ENCODE measurements at places on chromosomes 11 and 22.

- no peak for DNase-seq
These were observed 218.2 kb upstream of the CCDC179 start for GRCh38 chr11:23078289-23078971.

DNA sequence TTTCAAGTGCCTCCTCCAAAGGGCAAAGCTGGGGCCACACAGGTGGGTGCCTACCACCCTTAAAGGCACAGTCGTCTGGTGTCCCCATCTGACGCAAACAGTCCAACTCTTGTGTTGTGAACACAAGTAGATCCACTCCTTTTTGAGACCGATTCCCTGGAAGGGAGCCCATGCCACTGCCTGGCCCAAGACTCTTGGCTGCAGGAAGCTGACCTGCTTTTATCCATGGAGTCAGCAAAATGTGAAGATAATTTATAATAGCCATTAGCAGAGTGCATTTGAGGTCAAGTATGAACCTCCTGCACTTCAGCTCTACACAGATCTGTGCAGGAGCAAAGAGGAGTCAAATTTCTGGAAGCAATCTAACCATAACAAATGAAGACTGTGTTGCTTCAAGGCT is 68.5 kb downstream of the ADM start:
- DNase-seq: no peak

- DNase-seq: no peak
These were observed 1350.5 kb downstream of the BRD1 start for GRCh38 chr22:48477031-48477721.

DNA sequence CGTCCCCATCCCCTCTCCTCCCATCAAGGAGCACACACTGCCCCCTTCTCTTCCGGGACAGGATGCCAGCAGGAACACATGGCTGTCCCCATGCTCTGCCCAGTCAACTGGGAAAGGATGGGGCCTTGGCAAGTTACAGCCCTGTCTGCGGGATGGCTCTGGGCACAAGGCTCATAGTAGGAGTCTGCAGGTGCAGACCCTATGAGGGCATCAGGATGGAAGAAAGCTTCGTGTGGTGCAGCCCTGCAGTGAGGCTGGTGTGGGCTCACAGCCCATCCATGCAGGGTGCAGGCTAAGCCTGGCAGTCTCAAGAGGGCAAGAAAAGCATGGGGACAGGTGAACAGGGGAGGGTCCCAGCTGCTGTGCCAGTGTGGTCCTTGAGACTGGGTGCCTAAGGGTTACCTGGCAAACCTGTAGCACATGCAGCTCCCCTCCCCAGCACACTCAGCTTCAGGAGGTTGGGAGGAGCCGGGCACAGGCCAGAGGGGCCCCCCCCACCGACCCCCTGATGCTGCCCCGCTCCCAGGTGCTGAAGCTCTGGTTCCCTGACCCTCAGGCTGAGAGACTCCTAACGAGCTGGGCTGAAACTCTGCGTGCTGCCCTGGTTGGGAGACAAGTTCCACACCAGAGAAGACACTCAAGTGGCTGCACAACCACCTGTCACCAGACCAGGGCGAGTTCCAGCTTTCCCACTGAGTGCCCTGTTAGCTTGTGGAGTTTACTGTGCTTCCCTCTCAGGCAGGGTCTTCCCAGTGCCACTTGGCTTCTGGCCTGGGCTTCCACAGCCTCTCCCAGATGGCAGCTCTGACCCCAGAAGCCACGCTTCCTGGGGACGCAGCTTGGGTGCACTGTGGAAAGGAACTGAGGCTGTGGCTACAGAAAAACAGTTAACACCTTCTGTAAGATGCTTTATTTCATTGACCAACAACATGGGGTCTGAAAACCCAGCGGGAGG is 3.3 kb upstream of the SCARF2 start:
- no peak for DNase-seq
